ENCODE measurements at places on chromosomes 16 and 17. TPM values are rescaled to one million over a fixed set of nuclear protein-coding genes. Genes with fewer than 3 reads are reported as not detected.

Gene MYH2
- 0.04 TPM for polyA plus RNA-seq

Gene CX3CL1
- 33.2 TPM for polyA plus RNA-seq

Gene FKBP10
- polyA plus RNA-seq = 163 TPM

Gene MYL4
- polyA plus RNA-seq = 3.9 TPM

Gene PPL
- polyA plus RNA-seq = 31.5 TPM

Gene KRTAP9-2
- not detected for polyA plus RNA-seq

Gene NPIPA8
- polyA plus RNA-seq = 1.6 TPM

Gene MYCBPAP
- 2.4 TPM for polyA plus RNA-seq

Gene HEATR3
- 25.2 TPM for polyA plus RNA-seq

Gene TEKT1
- polyA plus RNA-seq = 0.73 TPM

Gene ITGAX
- 1.1 TPM for polyA plus RNA-seq

Gene CPNE7
- polyA plus RNA-seq = 8.7 TPM

Gene PRAC1
- not detected for polyA plus RNA-seq

Gene SLC4A1
- 6.4 TPM for polyA plus RNA-seq

Gene RUNDC3A
- polyA plus RNA-seq = 1.7 TPM

Gene IL17C
- polyA plus RNA-seq = not detected

Gene ADGRG1
- polyA plus RNA-seq = 79.6 TPM

Gene CENPN
- polyA plus RNA-seq = 23.1 TPM

Gene MYLK3
- polyA plus RNA-seq = 0.67 TPM

Gene ANKS3
- 35.4 TPM for polyA plus RNA-seq

Gene MT1F
- polyA plus RNA-seq = 65.7 TPM

Gene CNGB1
- polyA plus RNA-seq = not detected

Gene PLSCR3
- 41.1 TPM for polyA plus RNA-seq

Gene EVI2B
- polyA plus RNA-seq = 3.1 TPM

Gene C16orf46
- 4.1 TPM for polyA plus RNA-seq

Measured in renal pelvis (tissue), 12 donors.